ENCODE measurements at places on chromosomes 5 and 9.

GRCh38 chr5:151041577-151042268 lies 21.3 kb downstream of the GPX3 start:
- no peak for DNase-seq

DNA sequence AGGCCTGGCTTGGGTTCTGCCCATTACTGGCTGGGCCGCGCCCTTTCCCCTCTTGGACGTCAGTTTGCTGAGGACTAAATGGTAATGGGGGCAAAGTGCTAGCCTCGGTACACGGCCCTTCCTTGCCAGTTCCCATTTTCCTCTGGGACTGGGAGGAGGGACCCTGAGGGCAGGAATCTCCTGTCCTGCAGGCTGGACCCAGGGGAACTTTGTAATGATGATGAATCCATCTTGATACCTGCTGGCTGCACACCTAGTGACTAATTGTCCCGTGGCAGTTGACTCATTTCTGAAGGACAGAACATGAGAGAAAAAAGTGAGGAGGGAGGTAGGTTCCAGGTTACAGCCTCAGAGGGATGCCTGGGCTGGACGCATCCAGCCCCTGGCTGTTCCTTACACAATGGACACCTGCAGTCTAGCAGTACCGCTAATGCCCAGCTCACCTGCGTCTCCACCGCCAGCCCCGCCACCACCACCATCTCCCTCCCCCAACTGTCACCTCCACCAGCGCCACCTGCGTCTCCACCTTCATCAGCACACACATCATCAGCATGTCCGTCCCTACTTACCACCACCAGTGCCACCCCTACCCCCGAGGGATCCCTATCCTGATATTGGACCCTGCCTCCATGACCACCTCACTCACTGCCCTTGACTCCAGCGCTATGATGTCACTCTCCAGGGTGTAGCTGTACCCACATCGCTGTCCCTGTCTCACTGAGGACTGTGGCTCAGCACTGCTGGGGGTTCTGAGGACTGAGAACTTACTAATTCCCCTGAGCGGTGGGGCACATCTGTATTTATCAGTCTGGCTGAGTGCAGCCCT lies 4.3 kb downstream of the CDHR2 start:
- no peak for DNase-seq

GRCh38 chr5:172299916-172300439 lies 16.4 kb upstream of the UBTD2 start:
- no peak for DNase-seq

GRCh38 chr9:131402738-131403492 lies 9.0 kb downstream of the PRRC2B start:
- DNase-seq = no peak

DNA sequence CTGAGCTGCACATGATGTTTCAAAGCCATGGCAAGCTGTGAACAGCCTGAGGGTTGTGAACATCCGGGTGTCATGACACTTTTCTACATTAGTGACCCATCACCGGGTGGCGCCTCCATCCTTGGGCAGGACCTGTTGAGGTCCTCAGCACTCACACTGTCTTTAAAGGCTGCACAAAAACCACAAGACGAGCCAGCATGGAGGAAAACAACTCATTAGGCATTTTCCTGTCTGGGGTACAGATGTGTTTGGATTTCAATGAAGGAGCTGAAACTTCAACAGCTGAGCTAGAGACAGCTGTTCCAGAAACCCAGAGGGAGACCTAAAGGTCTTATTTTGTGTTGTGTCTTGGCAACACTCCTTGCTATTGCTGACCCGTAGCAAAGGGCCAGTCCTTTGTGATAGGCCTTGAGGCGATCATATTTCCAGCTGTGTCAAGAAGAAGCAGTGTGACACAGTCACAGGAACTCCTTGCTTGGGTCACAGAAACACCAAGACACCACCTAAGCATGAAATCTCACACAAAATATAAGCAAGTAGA lies 151.8 kb upstream of the VLDLR start:
- peak; percentile 32 for DNase-seq

- no peak for DNase-seq
Observed at GRCh38 chr5:31942546-31942945, 231.6 kb downstream of the GOLPH3 start.

GRCh38 chr9:79685577-79685976 lies 113.8 kb downstream of the TLE4 start:
- no peak for DNase-seq

- no peak for DNase-seq
Observed at GRCh38 chr5:52804981-52805380, 17.3 kb downstream of the ITGA1 start.

DNA sequence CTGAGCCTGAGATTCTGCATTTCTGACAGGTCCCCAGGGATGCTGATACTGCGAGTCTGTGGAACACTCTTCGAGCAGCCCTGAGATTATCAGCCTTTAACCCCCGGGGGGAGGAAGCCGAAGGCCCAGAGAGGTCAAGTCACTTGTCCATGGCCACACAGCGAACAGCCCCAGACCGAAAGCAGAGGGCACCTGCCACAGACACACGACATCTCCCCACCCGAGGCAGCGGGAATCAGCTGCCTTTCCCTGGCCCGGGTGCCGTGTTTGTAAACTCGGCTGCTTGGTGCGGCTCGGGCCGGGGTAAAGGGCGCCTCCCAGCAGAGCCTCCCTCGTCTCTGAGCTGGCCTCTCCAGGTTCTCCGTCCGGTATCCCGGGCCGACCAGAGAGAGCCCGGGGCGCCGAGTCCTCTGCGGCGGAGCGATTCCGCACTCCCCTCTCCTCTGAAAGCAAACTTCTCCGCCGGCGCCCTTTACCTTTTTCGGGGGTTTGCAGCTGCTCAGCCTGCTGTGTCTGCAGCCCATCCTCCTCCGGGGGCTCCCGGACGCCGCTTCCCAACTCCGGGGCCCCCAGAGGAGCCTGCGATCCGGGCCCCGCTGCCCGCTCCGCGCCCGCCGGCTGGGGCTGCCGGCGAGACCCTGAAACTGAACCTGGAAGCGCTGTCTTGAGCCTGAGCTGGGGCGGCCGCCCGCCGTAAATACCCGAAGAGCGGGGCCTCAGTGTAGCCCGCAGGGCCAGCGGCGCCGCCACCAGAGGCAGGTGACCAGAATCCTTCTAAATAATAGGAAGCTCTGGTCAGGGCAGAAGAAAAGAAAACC lies at the start of gene CCDC69:
CCDC69 (minus strand) TSS at position 646 of the 818 bp plus-strand sequence; CDS start at position 524, 122 bp downstream.
- DNase-seq = peak; percentile 67

GRCh38 chr5:41637424-41637823 lies 127.0 kb upstream of the PLCXD3 start:
- no peak for DNase-seq

- no peak for DNase-seq
Observed at GRCh38 chr5:108541836-108542235, 159.9 kb upstream of the FBXL17 start.

GRCh38 chr9:133945314-133945975 lies 46.7 kb downstream of the VAV2 start:
- DNase-seq = no peak

DNA sequence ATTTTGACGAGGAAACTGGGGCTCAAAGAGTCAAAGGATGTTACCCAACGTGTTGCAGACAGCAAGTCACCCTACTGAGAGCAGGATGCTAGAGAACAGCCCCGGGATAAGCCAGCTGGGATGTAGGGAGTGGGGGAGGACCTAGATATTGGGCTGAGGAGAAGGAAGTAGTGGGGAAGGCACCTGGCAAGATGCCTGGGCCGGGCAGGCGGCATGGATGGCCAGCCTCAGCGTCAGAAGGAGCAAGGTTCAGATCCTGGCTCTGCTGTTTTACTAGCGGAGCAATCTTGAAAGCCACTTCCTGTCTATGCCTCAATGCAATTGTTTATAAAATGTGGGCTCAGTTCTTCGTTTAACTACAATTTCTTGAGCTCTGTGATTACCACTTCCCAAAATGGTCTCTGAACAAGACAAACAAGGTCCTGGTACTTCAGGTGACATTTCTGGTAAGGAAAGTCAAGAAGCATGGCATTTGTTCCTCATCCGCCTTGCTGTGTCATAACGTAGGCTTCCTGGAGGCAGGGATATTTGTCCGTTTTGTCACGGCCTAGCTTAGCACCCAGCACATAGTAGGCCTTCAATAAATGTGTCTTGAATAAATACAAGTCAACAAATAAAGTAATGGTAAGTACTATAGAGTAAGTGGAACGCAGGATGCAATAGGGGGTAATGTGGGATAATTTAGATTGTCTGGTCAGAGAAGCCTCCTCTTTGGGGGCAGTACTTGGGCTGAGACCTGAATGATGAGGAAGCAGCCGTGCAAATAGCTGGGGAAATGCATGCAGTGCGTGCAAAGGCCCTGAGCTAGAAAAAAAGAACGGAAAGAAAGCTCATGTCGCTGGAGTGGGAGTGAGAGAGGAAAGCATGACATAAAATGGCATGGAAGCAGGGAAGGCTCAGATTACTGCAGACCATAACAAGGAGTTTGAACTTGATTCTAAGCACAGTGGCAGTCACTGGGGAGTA lies 70.5 kb downstream of the SMIM23 start:
- DNase-seq = no peak

DNA sequence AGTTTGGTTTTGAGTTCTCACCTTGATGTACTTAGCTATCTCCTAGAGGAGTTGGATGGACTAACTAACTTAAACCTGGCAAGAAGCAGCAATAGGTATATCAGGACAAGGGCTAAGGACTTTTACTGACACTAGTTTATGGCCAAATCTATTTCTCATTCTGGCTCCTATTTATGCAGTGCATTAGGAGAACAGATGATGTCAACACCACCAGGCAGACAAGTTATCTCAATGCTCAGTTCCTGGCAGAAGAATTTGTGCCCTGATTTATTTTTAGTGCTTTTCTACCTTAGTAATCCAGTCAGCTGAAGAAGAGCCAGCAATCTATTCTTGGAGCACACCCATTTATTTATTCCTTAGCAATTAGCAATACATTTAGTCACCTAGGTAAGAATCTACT lies 30.7 kb upstream of the MYOT start:
- DNase-seq = no peak

GRCh38 chr5:95966005-95966404 lies 4.4 kb upstream of the ELL2 start:
- no peak for DNase-seq

- DNase-seq = no peak
Observed at GRCh38 chr9:15155826-15156225, 151.2 kb downstream of the TTC39B start.

GRCh38 chr5:81853030-81853357 lies 102.1 kb upstream of the SSBP2 start:
- DNase-seq = no peak

DNA sequence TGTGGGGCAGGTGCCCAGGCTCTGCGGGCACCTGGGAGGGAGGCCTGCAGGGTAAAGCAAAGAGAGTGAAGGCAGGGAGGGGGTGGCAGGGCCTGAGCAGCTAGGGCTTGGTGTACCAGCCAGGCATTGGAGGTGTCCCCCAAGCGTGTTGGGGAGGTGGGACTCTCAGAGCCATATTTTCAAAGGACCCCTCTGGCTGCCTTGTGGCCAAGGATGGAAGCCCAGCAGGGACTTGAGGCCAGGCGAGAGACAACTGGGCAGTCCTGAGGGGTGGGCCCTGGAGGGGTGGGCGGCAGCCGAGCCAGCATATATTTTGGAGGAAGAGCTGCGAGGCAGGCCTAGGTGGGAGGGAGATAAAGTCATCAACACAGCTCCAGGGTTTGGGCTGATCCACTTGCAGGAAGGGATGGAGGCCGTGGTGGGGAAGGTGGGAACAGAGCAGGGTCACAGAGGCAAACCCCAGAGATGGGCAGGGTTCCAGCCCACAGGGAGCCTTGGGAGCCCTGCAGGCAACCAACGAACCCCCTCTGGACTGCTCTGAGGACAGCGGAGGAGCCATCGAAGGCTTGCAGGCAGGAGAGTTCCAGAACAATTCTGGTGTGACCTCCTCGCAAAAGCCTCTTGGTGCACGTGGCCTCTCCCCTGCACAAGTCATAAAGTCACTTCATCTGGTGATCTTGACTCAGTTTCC lies 35.7 kb downstream of the DUSP1 start:
- no peak for DNase-seq

- DNase-seq = no peak
Observed at GRCh38 chr5:55894135-55894534, 43.0 kb downstream of the IL31RA start.

GRCh38 chr5:132777209-132778069 lies at the start of gene SEPTIN8:
TSS of gene SEPTIN8 (minus strand) at chr5:132777239. CDS start at chr5:132777137, 102 bp downstream.
- DNase-seq = peak; percentile 55

- no peak for DNase-seq
Observed at GRCh38 chr9:2613730-2614271, 7.8 kb upstream of the VLDLR start.

GRCh38 chr5:14560091-14560595 lies 21.4 kb upstream of the OTULINL start:
- DNase-seq = no peak

GRCh38 chr5:135423146-135423845 lies 23.9 kb downstream of the DCANP1 start:
- no peak for DNase-seq

DNA sequence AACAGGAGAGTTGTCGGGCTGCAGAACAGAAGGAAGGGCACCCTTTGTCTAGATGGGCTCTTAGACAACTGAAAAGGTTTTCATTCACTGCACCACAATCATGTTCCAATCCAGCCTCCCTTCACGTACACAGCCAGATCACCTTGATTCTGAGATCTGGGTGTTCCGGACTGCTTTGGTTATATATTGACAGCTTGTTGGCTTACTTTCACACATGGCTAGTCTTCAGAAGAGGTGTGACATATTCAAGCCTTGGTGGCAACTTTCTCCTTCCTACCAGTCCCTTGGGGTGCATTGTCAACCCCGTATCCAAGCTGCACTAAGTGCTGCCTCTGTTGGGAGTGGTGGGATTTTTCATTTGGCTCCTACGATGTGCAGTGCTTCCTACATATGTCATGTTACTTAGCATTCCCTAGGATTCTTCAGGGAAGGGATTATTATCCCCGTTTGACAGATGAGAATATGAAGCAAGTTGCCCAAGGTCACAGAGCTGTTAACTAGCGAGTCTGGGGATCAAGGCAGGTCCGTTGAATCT lies 100.6 kb downstream of the LIFR start:
- DNase-seq = no peak

- DNase-seq = no peak
Observed at GRCh38 chr5:72624641-72625236, 117.5 kb upstream of the ZNF366 start.

DNA sequence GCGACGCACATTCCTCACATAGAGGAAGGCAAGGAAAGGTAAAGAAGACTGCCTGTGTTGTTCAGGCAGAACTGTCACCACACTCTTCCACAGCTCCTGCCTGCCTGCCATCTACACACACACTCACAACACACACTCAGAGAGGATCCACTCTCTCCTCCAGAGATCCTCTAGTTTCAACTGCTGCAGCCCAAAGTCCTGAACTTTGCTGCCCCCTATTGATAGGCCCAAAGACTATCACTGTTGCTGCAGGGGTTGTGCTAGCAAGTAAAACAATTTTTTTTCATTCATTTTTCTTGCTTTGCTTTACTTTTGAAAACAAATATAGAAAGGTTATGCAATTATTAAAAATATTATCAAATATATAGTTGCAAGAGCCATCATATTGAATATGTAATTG lies 5.9 kb upstream of the CFAP90 start:
- peak; percentile 58 for DNase-seq

GRCh38 chr5:14665949-14666348 lies 1.4 kb downstream of the OTULIN start:
- peak; percentile 68 for DNase-seq

GRCh38 chr9:70494221-70494620 lies 79.8 kb upstream of the KLF9 start:
- no peak for DNase-seq

GRCh38 chr9:115649991-115650472 lies 503.6 kb upstream of the PAPPA start:
- DNase-seq = no peak
